NCI-H187 (cell line): ENCODE measurements at places on chromosomes 6 and 20.

- no peak for DNase-seq
Measured at GRCh38 chr6:168179133-168179532, 100.1 kb upstream of the FRMD1 start.

- DNase-seq = no peak
Measured at GRCh38 chr6:18259675-18260447, 4.5 kb downstream of the DEK start.

DNA sequence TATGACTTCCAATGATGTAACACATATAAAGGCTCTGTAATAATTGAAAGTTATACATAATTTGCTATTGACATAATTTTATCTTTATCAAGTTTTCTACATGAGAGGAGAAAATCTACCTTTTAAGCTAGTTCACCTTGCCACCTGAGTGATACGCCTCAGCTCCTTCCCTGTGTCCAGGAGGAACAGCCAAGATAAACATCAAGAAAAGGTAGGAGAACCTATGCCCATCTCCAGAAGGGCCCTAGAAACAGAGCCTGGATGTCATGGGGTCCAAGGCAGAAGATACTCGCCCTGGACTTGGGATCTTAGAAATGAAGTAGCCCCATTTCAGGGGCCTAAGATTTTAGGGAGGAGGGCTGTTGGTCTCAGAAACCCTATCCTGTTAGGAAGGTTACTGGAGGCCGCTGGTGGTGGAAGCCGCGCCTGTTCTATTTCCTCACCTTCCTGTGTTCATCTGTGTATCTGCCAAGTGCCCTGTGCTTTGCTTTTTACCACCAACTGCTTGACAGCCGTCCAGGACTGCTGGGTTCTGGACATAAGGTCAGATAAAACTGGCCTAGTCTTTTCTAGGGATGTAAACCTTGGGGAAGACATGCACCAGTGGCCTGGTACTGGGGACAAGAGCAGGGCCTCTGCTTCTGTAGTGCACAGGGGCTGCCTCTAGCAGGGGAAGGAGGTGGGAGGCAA, 178.5 kb downstream of the ARID1B start:
- no peak for DNase-seq

GRCh38 chr20:32248043-32248442, 29.4 kb upstream of the KIF3B start:
- no peak for DNase-seq

- DNase-seq = no peak
Measured at GRCh38 chr6:113148566-113148965, 708.6 kb upstream of the MARCKS start.

DNA sequence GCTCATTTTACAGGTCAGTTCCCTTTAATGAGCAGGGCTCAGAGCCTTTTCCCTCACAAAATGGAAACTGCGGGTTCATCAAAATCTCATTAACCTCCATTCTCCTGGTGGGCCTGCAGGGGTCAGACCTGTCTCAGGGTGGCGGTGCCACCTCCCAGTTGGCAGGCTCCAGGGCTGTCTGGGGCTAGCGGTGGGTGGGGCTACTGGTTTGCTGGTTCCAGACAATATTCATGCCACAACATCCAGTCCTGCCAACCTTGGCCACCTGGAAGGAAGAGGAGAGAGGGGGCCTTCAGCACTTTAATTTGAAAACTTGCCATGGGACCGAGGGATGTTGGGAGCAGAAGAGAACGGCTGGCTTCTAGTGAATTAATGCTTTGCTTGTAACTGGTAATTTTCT, 41.9 kb upstream of the CTNNBL1 start:
- DNase-seq = no peak

- no peak for DNase-seq
Measured at GRCh38 chr6:84764332-84765049, at the start of gene TBX18. Gene TBX18 (minus strand): TSS chr6:84764598. CDS start chr6:84764181, 417 bp downstream.

GRCh38 chr20:35040646-35041045, 52.0 kb downstream of the TRPC4AP start:
- DNase-seq = no peak

DNA sequence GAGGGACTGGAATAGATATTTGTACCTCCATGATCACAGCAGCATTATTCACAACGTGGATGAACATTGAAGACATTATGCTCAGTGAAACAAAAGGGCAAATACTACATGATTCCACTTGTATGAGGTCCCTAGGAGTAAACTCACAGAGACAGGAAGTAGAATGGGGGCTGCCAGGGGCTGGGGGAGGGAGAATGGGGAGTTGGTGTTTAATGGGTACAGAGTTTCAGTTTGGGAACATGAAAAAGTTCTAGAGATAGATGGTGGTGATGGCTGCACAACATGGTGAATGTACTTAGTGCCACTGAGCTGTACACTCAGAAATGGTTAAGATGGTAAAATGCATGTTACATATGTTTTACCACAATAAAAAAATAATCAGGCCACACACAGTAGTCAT, 164.3 kb upstream of the RREB1 start:
- DNase-seq = no peak

DNA sequence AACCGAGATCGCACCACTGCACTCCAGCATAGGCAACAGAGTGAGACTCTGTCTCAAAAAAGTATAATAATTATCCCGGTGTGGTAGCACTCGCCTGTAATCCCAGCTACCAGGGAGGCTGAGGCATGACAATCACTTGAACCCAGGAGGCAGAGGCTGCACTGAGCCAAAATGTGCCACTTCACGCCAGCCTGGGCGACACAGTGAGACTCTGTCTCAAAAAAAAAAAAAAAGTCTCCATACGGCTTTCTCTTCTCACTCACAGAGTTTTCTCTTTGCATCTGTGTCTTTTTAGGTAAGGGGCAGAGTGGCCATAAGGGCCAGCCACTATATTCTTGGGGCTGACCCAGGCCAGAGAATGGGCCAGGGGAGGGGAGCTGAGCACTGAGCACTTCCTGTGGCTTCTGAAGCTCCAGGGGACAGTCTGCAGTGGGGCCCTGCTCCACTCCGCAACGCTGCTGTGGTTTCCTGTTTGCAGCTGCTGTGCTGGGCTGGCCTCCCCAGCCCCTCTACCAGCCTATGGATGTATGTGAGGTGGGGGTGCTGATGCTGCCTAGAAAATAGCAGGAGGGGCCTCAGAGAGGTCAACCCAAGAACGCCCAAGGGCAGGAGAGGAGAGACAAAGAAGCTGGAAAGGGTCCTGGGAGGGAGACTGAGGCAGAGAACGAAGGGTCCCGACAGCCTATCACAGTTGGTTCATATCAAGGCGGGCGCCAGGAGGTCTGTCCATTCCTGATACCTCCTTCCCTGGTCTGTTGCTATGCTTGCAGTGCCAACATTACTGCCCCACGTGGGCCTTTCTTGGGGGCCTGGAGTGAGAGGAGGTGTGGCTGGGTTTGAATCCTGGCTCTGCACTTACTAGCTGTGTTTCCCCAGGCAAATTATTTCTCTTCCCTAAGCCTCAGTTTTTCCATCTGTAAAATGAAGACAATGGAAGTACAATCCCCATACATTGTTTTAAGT, 16.0 kb downstream of the SLA2 start:
- no peak for DNase-seq

- DNase-seq = no peak
Measured at GRCh38 chr6:43883847-43884651, 114.0 kb downstream of the VEGFA start.

- DNase-seq = no peak
Measured at GRCh38 chr6:162245830-162246420, 481.6 kb downstream of the PRKN start.

DNA sequence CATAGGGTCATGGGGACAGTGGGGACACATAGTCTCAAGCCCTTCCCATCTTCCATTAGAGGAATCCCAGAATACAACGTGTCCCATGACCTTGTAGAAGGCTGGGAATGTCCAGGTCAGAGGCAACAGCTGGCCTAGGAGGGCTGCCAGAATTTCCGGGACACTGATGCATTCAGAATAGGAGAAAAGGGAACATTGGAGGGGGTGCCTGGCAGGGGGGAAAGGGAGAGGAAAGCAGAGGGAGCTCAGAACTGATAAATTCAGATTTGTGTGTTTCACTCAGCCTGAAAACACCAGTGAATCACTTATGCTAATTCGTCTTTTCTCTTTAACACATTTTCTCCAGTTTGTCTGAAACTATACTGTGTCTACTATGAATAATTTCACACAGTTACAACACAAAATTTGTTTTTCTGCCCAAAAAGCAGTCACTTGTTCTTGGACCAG, 35.5 kb upstream of the BMP2 start:
- no peak for DNase-seq

DNA sequence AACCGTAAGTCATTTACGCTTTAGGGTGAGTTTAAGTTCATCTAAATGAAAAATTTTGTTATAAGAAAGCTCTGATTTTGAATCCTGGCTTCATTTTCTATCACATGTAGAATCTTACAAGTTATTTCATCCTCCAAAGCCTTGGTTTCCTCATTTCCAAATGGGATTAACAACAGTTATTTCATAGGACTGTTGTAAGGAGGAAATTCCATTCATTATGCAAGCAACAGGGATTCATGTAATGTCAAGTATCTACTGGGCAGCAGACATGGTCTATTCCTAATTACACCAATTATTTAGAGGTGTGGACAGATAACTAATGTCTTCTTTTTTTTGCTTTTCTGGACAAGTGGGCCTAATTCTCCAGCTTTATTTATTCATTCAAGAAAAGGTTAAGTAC, 154.0 kb downstream of the PDSS2 start:
- DNase-seq = no peak

DNA sequence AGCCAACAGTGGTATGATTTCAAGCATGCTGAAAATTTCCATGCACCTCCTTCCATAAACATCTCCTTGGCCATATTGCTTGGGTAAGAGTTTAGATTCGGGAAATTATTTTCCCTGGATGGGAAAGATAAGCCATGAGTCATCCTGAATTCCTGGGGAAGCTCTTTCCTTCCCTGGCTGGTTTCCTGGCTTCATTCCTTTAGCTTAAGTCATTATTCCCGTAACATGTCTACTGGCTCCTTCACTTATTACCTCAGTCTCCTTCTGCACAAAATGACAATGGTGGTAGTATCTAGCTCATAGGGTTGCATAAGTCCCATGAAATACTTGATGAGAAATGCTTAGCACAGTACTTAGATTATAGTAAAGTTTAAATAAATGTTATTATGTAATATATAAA, 27.6 kb downstream of the TINAG start:
- no peak for DNase-seq

DNA sequence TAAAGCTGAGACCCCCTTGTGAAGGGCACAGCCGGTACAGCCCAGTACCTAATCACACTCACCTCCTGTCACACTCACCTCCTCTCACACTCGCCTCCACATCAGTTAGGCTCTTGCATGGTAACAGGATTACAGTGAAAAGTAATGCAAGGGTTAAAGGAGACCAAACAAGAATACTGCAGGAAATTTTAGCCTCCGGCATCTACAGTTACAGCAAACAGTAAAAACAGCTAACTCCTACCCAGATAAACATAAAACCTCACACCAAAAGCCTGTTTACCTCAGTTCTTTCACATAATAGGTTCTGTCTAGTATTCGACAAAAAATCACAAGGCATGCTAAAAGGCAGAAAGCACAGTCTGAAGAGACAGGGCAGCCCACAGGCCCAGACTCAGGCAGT, 55.6 kb downstream of the FARS2 start:
- no peak for DNase-seq

GRCh38 chr6:95248499-95248898, 328.8 kb upstream of the MANEA start:
- no peak for DNase-seq

- no peak for DNase-seq
Measured at GRCh38 chr6:148745926-148746325, 904 bp upstream of the UST start.

DNA sequence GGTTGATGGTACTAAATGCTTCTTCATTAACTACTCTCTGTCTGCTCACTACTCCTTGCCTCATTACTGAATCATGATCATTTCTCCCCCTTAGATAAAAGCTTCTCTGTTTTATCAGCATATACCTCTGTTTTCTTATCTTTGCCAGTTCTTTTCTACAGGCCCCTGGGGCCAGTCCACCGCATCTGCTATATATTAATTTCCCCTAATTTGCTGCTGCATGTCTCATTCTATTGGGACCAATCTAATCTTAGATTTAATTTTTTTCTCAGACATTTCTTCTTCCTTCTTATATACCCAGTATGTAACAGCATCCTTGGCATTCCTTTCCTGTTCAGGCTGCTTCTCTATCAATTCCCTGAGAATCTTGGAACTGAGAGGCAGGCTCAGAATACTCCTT, 51.2 kb downstream of the GRIK2 start:
- DNase-seq = no peak

DNA sequence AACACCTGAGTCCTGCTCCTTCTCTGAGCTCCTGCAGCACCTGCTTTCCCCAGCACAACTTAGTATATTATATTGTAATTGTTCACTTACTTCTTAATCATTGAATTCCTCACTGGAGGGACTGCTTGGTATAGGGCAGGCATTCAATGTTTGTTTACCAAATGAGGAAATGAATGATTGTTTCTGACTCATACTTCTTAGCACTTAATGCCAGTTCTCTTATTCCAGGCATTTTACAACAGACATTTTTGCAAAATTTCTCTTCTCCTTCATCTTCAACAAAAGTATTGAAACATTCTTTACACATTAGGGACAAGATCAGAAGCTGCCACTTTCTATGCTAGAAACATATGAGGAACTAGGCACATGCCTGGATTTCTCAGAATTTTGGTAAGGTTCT, 119.4 kb downstream of the TBX18 start:
- DNase-seq = no peak

DNA sequence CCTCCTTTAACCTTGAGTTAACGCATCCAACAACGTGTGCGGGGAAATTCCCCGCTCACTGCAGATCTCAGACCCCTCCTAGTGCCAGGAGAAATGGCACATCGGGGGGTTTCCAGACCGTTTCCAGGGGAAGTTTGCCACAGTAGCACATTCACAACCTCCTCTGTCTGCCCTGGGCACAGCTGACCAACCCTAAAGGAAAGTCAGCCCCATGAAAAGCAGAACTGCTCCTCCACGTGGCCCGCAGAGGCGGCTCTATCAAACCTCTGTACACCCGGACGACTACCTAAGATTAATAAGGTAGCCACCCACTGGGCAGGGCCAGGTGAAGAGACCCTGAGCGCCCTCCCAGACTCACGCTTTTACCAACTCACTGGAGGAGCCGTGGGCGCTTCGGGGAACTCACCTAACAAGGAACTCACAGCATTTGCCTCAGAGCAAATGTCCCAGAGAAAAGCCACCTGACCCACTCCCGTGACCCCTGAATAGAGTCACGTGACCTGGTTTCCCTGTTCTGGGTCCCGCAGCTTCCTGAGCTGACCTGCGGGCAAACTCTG, 93.1 kb downstream of the PRND start:
- no peak for DNase-seq

DNA sequence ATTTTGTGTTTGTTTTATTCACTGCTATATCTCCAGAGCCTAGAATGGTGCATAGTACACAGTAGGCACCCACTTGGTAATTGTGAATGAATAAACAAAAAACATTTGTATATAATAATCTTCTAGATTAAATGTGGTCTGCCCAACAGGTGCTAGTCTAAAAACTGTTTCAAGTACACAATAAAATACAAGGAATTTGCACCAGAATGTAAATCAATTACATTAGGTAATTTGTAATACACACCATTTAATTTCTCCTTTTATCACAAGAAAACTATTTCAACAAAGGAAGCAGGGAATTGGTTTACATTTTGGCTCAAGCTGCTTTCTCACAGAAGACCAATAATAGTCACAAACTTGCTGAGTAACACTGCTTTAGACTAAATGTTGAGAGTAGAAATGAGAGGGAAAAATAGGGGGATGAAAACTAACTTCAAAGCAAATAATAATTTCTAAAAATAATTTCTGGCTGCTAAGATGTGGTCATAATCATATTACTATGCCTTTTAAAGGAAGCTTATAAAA, 22.1 kb downstream of the RUNX2 start:
- no peak for DNase-seq
